A549 treated with CpdA at 1 μM for 4 hours (cell line): ENCODE measurements at places on chromosomes 11 and 22. TPM values are rescaled to one million over a fixed set of nuclear protein-coding genes. Genes with fewer than 3 reads are reported as not detected.

The RDX gene
- total RNA-seq, result 61.8 to 120 TPM (median 92.8 TPM) in 5 replicates

The OR51B4 gene
- total RNA-seq, result not detected in 5 replicates

The P2RY2 gene
- 8.1 to 11.0 TPM (median 9.8 TPM) in 5 replicates for total RNA-seq

The OR56A1 gene
- not detected in 5 replicates for total RNA-seq

The CDHR5 gene
- total RNA-seq, result 0.03 to 0.19 TPM (median 0.03 TPM) in 3 of 5 replicates, not detected in the others

The OR52H1 gene
- total RNA-seq, result not detected in 5 replicates

The CNTN5 gene
- total RNA-seq, result 0.02 TPM in 1 of 5 replicates, not detected in the others

The TTC38 gene
- total RNA-seq, result 10.9 to 16.1 TPM (median 12.4 TPM) in 5 replicates

The MUC2 gene
- 0.09 to 0.54 TPM (median 0.21 TPM) in 5 replicates for total RNA-seq

The CTSW gene
- 0.10 TPM in 1 of 5 replicates, not detected in the others for total RNA-seq

The RAB36 gene
- total RNA-seq, result 6.1 to 7.3 TPM (median 6.9 TPM) in 5 replicates
